RPMI7951 (cell line): ENCODE measurements at places on chromosomes 12 and 14. TPM values are rescaled to one million over a fixed set of nuclear protein-coding genes. Genes with fewer than 3 reads are reported as not detected.

DNA sequence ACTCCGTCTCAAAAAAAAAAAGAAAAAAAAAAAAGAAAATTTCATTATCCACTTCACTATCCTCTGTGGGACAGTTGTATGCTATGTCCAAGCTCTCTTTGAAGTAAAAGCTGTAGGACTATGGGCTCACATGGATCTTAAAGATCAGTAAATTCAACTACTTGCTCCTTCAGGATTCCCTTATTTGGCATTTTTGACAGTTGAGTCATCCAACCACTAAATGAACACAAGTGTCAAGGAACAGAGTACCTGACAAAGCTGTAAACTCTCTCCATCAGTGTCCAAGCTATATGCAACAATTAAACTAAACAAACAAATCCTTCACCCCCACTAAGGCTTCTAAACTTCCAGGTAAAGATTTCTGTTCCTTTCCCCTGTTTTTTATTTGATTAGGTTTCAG lies 177.0 kb downstream of the CEP128 start:
- peak; percentile 22 for DNase-seq

Gene OR6C76
- total RNA-seq = not detected in 2 replicates

GRCh38 chr14:70563869-70564268 lies 29.1 kb upstream of the ADAM20 start:
- DNase-seq = no peak

GRCh38 chr12:66664076-66664475 lies 14.8 kb downstream of the GRIP1 start:
- no peak for DNase-seq

- no peak for DNase-seq
Measured at GRCh38 chr12:32273063-32273522, 126.3 kb upstream of the FGD4 start.

DNA sequence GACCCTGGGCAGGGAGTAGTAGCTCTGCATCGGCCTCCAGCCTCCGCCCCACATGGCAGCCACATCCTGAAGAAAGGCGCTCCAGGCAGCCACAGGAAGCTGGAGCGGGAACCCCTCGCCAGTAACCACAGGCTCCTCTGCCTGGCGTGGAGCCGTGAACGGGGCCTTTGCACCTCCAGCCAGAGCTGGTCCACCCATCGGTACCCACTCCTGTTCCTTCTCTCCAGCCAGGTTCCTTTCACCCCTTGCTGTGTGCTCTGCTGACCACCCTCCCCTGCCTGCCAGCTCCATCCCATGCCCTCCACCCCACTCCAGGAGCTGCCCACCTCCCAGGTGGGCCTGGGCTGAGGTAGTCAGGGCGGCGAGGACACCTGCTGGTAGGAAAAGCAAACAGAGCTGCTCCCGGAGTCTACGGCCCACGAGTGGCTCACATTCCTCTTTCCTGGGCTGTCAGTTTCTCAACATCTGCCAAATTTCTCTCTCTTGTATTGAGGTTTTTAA lies 2.7 kb downstream of the TGFB3 start:
- peak; percentile 25 for DNase-seq

DNA sequence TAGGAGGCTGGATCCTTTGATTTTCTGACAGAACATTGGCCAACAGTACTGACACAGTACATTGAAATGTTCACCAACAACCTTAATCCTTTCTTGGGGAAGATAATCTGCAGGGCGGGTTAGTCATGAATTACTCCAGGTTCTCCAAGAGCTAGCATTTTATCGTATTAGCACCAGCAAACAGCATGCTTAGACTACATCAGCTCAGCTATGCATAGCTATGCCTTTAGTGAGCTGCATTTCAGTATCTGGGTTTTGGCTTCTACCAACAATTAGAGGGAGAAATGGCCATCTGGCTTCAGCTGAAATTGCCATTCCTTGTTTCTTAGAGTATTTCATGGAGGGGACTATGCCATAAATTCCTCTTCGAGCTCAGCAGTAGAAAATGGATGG lies 33.8 kb downstream of the SAMD4A start:
- DNase-seq = peak; percentile 11

DNA sequence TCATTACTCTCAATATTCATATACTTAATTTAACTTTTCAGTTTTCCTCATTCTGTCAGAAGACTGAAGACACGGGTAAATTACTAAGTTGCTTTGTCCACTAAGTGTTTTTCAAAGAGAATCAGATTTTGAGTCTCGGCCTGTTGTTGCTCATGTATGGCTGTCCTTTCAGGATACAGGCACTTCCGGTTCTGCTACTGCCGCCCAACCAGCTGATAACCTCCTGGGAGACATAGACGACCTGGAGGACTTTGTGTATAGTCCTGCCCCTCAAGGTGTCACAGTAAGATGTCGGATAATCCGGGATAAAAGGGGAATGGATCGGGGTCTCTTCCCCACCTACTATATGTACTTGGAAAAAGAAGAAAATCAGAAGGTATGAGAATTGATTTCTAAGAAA lies 28.3 kb upstream of the TEAD4 start:
- no peak for DNase-seq

Gene ITGB7
- 0.96 and 1.1 TPM in 2 replicates for total RNA-seq

- no peak for DNase-seq
Measured at GRCh38 chr14:59297071-59297776, 108.8 kb downstream of the DAAM1 start.

Gene RAD51AP1
- total RNA-seq = 55.1 and 64.6 TPM in 2 replicates

DNA sequence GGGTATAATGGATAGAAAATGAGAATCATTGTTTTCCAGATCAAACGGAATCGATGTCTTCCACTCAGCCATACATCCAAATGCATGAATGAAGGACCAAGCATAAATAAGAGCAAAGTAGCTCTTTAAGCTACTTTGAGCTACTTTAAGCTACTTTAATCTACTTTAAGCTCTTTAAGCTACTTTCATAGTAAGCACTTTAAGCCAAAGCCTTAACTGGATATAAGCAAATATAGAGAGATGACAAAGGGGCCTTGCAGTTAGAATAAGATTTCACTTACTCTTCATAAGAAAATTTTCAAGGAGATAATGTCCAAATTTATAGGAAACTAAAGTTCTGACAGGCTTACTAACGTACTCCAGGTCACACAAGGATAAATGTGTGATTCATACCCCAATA lies 355.6 kb upstream of the KITLG start:
- no peak for DNase-seq

DNA sequence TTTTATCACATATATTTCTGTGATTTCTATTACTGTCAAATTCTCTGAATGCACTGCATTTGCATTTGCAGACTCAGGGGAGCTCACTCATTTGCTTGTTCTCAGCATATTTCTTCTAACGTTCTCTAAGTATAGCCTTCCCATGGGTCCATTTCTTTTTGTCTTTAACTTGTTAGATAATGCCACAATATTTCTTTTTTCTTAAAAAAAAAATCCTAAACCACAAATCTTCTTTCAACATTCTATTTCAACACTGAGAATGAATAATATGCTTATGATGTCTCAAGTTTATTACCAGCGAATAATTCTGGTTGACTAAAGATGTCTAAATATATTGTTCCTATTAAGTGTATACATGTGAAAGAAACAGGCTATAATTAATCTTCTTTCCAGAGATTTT lies 200.2 kb downstream of the ANO6 start:
- no peak for DNase-seq

Gene SERPINA6
- total RNA-seq = 1.4 and 2.1 TPM in 2 replicates

- no peak for DNase-seq
Measured at GRCh38 chr12:7146228-7146627, 16.1 kb downstream of the CLSTN3 start.

- no peak for DNase-seq
Measured at GRCh38 chr14:94330857-94331256, 7.7 kb upstream of the SERPINA6 start.

- no peak for DNase-seq
Measured at GRCh38 chr14:71193663-71194062, 286.4 kb downstream of the PCNX1 start.

GRCh38 chr12:89383235-89384049 lies 31.1 kb upstream of the DUSP6 start:
- DNase-seq = peak; percentile 26

DNA sequence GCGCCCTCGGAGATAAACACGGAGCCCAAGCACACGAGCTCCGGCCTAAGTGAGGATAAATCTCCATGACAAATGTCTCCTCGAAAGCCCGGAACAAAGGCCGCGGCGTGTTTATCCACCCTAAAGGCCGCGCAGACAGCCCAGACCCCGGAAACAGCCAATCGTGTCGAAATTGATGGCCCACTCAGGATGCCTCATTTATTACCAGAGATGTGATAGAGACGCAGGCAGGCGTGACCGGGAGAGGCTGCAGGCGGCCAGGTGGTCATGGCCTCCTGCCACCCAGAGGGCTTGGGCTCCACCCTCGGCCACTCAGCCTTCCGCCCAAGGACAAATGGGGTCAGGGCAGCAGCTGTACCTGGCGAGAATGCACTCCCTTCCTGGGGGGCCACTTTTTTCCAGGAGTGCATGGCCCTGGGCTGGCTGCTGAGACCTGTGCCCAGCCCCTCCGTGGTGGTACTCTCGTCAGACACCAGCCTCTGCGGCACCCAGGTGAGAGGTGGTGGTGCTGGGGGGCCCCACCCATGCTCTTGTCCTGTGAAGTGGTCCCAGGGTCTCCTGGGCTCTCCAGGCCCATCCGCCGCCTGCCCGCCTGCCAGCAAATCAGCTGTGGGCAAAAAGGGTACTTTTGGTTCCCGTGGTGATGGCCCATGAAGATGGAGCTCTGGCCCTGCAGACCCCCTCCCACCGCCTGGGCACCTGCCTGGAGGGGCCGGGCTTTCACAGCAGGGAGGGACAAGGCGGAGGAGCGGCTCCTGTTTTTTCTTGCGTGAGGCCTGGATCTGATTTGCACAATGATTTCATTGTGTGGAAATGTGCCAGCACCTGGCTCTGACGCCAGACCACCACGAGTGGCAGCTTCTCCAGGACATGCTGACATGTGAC lies 211.5 kb upstream of the C14orf180 start:
- DNase-seq = no peak
